GM12891 (cell line): ENCODE measurements at places on chromosomes 2 and 18.

GRCh38 chr2:240051697-240052096 lies 1.6 kb downstream of the OR6B3 start:
- no peak for DNase-seq

DNA sequence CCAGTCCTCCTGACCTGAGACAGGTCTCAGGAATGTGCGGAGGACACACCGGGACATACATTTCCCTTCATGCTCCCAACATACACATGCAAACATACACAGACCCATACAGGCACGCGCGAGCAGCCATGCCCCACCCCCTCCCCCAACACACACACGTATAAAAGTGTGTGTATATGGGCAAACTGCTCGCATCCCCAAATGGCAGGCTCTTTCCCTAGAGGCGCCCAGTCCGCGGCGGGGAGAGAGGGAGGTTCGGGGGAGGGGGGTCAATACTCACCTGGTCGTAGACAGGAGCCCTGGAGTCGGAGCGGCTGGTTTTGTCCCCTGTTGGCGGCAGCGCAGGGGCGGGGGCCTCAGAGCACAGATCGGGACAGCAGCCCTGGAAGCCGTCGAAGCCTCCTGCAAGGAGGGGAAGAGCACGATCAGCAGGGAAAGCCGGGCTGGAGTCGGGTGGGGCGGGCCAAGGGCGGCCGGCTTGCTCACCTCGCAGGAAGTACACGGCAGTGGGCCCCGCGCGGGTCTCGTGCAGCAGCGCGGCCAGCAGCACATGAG lies 682 bp downstream of the DUSP2 start:
- DNase-seq = no peak

- no peak for DNase-seq
Measured at GRCh38 chr18:7577706-7578105, 10.6 kb downstream of the PTPRM start.

GRCh38 chr2:10984418-10985135 lies 72.8 kb downstream of the KCNF1 start:
- no peak for DNase-seq

DNA sequence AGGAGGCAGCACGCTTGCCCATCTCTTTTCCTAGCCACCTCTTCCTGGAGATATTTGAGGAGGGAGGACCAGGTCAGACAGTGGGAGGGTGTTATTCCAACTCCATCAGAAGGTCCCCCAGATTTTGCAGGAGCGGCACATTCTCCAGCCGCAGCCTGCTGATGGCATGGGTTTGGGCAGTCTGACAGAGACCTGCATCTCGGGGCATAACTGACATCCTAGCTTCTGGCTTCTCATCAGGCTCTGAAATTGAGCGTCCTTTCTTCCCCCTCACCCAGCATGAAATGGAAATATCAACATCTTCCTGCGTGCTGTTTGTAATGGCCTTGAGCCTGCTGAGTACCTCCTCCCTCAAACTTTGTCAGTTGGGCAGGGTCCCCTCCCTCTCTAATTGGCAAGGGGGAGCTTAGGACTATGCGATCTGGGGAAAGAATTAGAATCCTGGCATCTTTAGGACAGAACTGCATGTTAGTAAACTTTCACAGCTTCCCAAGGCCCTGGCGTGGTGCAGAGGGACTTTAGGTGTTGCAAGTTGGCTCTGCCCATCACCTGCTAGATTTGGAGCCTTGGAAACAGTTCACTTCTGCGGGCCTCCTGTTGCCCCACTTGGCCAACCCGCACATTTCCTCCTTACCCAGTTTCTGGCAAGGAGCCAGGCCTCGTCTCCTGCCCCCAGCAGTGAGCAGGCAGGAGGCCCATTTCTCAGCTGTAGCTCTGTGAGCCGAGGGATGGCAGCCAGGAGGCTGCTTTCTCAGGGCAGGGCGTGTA lies 2.2 kb downstream of the ITM2C start:
- DNase-seq = no peak

- DNase-seq = no peak
Measured at GRCh38 chr18:49588971-49589370, 27.1 kb downstream of the LIPG start.

GRCh38 chr2:169838743-169839489 lies 11.7 kb downstream of the UBR3 start:
- DNase-seq = no peak

DNA sequence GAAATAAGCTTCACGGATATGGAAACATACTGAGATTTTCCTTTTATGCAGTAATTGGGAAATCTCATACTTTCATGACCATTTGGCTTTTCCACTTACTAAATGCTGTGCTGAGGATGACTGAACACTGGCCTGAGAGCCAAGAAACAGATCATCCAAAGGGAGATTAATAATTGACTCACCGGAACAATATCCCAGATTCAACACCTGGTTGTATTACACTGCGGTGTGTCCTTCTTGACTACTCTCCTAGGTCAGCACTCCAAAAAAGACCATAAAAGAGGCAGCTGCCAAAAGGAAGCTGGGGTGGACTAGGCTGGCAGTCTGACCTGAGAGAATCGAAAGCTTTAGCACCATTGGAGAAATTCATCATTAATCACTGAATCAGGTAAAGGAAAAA lies 469.1 kb downstream of the CBLN2 start:
- no peak for DNase-seq
